Left hindlimb (tissue), 1 donor: ENCODE measurements at places on chromosomes 5 and 9.
A peak's percentile ranks its signal among the peaks of the same experiment; 100 is the strongest.

DNA sequence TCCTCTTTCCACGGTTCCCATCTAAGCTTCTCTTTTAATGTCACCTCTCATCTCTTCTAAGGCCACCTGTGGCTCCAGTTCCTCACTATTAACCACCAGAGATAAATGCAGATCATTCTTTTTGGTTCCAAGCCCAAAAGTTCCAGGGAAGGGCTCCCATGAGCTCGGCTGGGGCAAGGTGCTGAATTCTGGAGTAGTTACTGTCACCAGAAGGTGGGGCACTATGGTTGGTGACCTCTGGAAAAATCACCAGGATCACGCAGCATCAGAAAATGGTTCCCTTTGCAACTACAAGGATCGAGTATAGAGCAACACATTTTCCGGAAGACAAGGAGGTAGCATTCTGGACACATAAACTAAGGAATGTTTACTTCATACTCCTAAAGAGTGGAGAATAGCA, 528.7 kb upstream of the DAP start:
- no peak for DNase-seq

DNA sequence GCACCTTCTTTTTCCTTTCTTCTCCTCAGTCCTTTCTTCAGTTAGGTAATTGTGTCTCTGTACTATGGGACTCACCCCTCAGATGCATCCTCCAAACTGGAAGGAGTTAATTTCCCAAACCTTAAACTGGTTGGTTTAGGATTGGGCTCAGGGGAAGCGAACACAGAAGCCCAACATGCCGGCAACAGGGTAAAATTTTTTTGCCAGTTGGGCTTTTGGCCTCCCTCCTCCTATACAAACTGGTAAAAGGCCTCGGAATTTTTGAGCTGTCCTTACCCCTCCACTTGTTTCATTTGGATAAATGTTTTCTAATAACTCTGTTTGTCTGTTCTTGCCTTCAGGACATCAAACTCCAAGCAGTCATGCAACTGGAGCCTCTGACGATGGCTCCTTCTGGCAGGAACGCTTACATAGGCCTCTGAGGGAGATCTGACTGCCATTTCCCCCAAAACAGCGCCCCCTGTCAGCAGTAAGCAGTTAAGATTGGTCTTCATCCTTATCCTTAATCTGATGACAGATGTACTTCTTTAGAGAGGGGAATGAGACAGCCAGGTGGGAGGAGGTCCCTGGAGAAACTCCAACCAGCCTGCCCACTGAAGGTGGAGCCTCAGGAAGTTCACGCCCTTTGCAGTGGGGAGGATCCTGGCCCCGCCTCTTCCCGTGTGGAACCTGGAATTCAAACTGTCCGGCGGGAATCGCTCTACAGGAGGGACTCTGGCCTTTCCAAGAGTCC, 57.8 kb upstream of the SPINK5 start:
- DNase-seq = no peak

DNA sequence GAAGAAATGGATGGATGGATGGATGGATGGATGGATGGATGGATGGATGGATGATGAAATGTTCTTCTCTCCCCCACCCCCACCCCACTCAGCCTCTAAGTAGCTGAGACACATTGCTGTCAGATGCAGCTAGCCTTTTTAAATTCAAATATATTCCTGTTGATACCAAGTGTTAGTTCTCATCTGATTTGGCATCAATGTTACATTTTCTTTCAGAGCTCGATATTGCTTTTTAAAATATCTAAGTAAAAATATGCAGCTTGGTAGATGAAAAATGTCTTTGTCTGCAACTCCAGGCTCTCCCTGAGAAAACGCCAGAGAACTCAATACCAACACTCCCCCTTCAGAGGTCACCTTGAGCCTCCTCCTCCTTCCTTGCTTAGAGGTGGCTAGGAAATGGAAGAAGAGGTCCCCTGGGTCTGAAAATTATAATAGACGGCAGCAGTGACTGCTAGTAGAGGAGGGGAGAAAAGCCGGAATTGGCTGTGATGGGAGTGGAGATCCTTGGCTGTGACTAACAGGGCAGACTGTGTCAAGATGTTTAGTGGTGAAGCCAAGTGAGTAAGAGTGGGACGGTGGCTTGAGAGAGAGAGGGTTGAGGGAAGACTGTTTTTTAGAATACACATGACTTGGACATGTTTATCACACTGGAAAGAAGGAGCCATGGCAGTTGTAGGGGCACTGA, 156.0 kb downstream of the ZNF462 start:
- peak; percentile 42 for DNase-seq

- no peak for DNase-seq
These were observed 80.6 kb downstream of the NPR3 start for GRCh38 chr5:32791536-32792243.

- DNase-seq = no peak
These were observed 109.1 kb downstream of the NSG2 start for GRCh38 chr5:174154559-174154958.

DNA sequence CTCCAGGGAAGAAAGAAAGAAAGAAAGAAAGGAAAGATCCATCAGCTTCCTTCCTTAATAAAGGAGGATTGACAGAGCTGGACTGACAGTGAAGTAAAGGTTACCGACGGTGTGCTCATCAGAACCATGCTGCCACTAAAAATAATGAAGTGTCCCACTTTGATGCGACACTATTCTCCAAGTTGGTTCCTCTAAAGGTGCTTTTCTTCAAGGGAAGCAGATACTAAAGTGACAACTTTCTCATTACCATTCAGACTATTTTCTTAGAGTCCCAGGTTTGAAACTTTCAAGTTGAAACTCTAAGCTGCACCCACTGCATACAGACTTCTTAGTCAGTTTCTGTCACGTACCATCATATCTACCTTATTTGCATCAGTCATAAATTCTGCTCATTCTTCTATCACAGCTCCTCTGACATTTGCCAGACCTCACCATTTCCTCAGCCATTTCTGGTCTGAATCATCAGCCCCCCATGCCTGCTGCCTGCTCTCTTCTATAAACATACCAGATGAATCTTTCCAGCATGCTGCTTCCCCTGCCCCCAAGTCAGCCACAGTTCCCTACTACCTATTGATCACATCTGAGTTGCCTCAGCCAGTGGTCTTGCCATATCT, 177.6 kb downstream of the DEPDC1B start:
- no peak for DNase-seq

DNA sequence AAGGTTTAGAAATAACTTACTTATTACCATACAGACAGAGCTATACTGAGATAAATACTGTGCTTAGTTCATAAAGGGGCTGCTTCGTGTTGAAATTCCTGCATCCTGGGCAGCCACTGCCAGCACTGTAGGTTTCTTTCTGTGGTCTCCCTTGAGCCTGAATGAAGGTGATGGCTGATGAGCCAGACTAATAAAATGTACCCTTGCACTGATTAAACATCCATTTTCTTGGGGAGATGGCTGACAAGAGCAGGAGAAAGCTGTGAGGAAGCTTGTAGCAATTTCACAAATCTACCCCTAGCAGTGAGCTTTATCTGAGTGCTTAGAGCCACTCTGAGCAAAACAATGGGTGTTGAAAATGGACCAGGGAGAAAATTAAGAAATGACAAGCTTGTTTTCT, 23.3 kb upstream of the ZSWIM6 start:
- DNase-seq = no peak

GRCh38 chr5:98698359-98698758, 75.1 kb upstream of the RGMB start:
- no peak for DNase-seq

DNA sequence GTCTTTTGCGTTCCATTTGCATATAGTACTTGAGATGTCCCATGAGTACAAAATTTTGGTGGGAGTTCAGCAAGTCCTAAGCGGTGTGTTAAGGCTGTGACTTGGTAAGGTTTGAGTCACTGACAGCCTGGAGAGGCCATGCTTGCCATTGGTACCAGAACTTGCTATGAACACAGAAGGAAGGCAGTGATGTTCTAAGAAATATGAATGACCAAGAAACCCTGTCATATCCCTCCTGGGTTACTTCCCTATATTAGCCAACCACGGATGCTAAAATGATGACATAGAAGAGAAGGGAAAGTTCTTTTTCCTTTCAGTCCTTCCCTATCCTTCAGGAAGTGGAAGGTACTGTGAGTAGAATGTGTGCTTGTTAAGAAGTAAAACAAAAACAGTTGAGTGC, 136.7 kb downstream of the GCNT1 start:
- DNase-seq = no peak

- DNase-seq = no peak
These were observed 17.0 kb downstream of the PRRT1B start for GRCh38 chr9:131562032-131562959.

DNA sequence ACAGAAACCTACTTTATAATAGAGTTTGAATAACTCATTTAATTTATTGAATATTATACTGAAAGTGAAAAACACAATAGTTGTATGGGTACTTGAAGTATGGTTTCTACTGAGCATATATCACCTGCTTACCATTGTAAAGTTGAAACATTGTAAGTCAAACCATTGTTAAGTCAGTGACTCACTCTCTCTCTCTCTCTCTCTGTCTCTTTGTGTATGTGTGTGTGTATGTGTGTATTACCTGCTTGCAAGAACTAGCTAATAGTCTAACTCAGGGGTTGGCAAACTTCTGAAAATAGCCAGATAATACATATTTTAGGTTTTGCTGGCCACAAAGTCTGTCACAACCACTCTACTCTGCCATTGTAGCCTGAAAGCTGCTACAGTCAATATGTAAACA, 564.3 kb upstream of the ZNF608 start:
- no peak for DNase-seq

- DNase-seq = peak; percentile 72
These were observed 800 bp upstream of the KCNN2 start for GRCh38 chr5:114360816-114361723.

DNA sequence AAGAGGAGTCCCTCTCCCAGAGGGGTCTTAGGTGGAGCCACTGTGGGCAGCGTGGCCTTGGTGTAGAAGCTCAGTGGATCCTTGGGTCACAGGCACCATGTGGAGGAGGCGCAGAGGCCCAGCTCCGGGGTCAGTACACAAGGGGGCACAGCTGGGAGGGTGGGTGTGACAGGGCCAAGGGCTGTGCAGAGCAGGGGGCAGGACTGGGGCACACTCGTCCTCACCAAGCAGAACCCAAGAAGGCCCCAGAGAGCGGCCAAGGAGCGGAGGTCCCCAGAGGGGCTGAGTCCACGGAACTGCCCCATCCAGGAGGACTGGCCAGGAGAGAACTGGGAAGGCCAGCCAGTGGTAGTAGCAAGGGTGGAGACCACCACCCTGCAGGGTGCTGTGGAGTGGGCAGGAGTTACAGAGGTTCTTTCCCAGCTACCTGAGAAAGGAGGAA, 2.5 kb upstream of the LPCAT1 start:
- peak; percentile 29 for DNase-seq

- DNase-seq = no peak
These were observed 3.8 kb upstream of the SQSTM1 start for GRCh38 chr5:179816796-179817469.

- no peak for DNase-seq
These were observed 148.3 kb downstream of the CMYA5 start for GRCh38 chr5:79837761-79838551.

DNA sequence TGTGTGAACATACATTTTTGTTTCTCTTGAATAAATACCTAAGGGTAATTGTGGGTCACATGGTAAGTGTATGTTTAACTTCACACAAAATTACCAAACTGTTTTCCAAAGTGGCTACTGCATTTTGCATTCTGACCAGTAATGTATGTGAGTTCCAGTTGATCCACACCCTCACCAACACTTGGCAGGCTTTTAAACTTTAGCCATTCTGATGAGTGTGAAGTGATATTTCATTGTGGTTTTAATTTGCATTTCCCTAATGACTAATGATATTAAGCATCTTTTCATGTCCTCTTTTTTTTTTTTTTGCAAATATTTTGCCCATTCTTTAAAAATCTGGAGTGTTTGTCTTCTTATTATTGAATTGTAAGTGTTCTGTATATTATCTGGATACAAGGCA, 53.5 kb upstream of the MAST4 start:
- no peak for DNase-seq

DNA sequence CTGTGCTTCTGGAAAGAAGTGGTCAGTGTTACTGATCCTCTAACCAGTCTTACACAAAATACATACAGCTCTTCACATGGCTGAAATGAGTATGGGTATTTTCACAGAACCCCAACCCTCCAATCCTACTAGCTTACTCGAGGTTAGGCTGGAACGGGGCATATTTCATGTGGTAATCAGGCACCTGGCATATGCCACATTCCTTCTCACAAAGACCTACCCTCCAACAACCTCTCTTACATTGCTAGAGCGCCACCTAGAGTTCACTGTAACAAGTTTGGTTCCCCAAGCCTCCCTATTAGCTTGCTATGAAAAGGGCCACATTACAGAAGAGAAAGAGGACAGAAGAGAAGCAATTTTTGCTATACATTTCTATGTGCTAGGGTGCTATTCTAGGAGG, 597.3 kb downstream of the PRELID2 start:
- DNase-seq = no peak

DNA sequence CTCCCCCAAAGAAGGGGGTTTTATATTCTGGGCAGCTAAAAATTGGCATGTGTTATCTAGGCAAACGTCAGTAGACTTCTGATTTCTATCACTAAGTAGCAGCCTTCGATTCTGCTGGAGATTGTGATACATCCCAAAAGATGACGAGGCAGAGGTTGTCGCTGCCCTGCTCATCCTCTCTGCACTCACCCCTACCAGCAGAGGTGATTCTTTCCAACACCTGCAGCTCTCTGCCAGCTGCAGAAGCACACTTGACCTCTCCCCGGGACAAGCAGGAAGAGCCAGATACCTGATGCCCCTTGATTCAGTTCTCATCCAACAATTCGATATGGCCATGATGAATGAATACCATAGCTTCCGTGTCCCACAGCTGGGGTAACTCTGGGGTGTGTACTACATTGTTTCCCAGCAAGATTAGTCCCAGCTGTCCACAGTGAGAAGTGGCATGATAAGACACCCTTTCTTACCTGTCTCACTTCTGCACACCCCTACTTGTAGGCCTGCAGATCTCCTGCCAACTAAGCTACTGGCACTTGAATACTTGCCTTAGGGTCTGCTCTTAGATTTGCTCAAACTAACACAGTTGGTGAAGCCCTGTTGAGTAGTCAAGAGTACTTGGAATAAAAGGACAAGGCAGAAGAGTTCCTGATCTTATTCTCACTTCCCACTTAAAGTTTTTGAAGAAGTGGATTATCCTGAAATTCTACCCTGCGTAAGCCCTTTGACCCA, 37.6 kb upstream of the SMAD5 start:
- DNase-seq = no peak

DNA sequence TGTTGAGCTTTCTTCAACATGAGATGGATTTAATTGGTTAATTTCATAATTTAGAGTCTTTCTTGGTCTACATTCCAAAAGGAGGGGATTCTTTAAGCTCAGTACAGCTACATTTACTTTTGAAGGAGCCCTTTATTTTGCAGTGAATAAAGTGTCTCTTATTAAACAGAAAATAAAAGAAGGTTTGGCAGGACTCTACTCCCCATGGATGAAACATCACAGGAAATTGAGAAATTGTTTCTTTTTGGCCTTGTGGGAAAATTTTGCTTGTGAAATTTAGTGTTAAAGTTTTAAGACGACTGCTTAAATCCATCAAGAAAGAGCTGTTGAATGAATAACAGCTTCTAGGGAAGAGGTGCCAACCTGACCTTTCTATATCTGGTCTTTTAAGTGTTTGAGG, 187.7 kb downstream of the NTRK2 start:
- no peak for DNase-seq

- DNase-seq = no peak
These were observed 38.3 kb upstream of the SIL1 start for GRCh38 chr5:139236479-139236878.

GRCh38 chr5:58501778-58502417, 10.7 kb downstream of the GAPT start:
- DNase-seq = no peak
